Activated CD4-positive, alpha-beta T cell treated with anti-CD3 and anti-CD28 coated beads for 4 hours (primary cell): ENCODE measurements at places on chromosomes 16 and 17.

- no peak for DNase-seq
These were observed 21.4 kb downstream of the CCDC102A start for GRCh38 chr16:57514791-57515600.

GRCh38 chr17:39222866-39223834 is 2.6 kb downstream of the STAC2 start:
- no peak for DNase-seq

- DNase-seq, result no peak
These were observed 26.5 kb downstream of the PLA2G10 start for GRCh38 chr16:14667347-14668266.

DNA sequence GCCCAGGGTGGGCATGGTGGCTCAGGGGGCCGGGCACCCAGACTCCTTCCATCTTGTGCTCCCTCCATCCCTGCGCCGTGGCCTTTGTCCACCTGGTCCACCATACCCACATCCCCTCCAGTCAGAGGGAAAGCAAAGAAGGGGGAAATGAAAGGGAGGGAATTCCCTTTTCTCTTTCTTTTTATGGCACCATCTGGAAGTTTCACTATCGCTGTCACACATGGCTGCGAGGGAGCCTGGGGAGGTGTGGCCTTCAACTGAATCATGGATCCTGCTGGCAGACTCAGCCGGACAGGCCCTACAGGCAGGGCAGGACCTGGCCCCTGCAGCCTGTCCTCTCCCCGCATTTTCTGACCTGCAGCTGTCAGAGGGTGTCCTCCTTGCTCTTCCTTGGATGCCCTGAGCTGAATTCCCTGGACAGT is 6.2 kb downstream of the SLC12A3 start:
- no peak for DNase-seq

DNA sequence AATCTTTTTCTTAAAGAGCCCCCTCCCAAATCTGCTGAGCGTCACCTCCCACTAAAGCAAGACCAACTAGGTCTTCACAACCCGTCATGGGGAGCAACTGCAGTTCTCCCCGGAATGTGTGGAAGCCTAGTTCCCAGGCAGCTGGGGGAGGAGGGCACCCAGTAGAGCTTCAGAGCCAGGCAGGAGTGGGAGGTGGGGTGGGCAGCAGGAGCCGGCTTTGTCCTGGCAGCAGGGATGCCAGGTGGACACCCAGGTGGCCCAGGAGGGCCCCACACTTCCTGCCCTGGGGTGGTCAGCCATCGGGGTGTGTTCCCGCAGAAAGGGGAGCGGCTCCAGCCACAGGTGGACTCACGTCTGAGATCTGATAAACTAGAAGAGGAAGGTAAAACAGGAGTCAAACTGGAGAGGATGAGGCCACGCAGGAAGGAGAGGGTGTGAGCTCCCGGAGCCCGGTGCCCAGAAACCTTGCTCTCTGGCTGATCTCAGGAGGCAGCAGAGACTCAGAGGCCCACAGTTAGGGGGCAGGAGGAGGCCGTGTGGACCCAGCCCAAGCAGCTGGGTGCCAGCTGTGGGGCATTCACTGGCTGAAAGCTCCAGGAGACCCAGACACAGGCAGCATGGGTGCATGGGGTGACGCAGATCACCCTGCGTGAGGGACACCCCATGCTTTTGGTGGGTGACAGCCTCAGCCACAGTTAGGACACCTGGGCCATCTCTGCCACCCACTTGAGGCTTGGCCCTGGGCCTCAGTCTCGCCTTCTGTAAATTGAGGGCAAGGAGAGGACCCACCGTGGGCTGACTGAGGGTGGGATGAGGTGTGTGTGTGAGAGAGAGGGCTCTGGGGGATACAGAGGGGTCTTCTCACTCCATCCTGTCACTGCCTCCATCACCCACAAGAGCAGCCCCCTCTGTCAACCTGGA is 260.8 kb upstream of the TNRC6C start:
- no peak for DNase-seq

GRCh38 chr16:16001596-16002255 is 52.3 kb downstream of the ABCC1 start:
- no peak for DNase-seq

- DNase-seq, result no peak
These were observed 68.4 kb downstream of the ABCC1 start for GRCh38 chr16:16017812-16018211.

GRCh38 chr16:23504453-23505179 is 5.7 kb downstream of the GGA2 start:
- DNase-seq, result peak; percentile 62

- DNase-seq, result no peak
These were observed 121.7 kb downstream of the ABCC6 start for GRCh38 chr16:16101585-16101984.

GRCh38 chr17:72788950-72789585 is 303.4 kb downstream of the SLC39A11 start:
- no peak for DNase-seq

GRCh38 chr17:43411369-43411677 is 12.5 kb downstream of the ARL4D start:
- no peak for DNase-seq

DNA sequence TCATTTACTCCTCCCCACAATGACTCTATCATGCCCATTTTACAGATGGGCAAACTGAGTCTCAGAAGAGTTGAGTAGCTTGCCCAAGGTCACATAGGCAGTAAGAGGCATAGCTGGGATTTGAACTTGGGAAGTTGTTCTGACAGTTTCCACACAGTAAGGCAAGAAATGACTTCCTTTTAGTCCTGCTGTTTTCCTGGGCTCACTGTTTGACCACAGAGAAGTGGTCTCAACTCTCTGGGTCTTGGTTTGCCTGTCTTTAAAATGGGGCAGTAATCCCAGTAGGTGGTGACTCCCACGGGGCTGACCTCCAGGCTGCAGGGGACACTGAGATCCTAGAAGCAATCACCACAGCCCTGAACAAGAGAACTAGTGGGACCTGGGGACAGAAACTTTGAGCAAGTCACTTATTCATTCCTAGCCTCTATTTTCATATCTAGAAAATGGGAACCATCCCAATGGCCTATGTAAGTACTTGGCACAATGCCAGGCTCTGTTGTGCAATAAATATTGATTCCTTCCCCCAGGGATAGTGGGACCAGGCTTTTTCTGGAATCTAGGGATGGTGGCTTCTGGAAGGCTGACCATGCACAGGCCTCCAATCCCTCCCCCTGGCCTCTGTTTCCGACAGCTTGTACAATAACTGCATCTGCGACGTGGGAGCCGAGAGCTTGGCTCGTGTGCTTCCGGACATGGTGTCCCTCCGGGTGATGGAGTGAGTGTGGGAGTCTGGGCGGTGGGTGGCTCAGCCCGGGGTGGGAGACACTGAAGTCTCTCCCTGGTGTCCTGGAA is 20.5 kb downstream of the DEXI start:
- no peak for DNase-seq

- peak; percentile 14 for DNase-seq
These were observed 1.3 kb downstream of the CAVIN1 start for GRCh38 chr17:42421507-42422338.

DNA sequence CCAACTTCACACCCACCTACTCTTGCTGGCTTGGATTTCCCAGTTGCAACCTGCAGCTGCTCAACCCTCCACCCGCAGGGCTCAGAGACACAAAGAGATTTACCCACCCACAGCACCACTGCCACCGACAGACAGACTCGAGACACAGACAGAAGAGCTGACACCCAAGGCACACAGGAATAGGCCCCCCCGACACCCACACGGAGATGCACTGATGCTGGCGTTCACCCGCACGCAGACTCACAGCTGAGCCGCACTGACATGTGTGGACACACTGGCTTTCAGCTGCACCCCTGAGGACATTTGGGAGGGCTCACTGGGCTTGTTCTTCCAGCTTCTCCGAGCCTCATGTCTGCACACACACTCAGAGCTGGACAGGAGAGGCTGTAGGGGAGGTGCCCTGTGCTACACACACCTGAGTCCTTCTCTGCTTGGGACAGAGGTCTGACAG is 8.2 kb downstream of the STX1B start:
- DNase-seq, result no peak

GRCh38 chr16:23185656-23186055 is 3.1 kb downstream of the SCNN1G start:
- DNase-seq, result no peak
